ENCODE measurements at places on chromosomes 12 and 14.

GRCh38 chr12:57139796-57140649 is 7.4 kb downstream of the LRP1-AS start:
- DNase-seq, result no peak

DNA sequence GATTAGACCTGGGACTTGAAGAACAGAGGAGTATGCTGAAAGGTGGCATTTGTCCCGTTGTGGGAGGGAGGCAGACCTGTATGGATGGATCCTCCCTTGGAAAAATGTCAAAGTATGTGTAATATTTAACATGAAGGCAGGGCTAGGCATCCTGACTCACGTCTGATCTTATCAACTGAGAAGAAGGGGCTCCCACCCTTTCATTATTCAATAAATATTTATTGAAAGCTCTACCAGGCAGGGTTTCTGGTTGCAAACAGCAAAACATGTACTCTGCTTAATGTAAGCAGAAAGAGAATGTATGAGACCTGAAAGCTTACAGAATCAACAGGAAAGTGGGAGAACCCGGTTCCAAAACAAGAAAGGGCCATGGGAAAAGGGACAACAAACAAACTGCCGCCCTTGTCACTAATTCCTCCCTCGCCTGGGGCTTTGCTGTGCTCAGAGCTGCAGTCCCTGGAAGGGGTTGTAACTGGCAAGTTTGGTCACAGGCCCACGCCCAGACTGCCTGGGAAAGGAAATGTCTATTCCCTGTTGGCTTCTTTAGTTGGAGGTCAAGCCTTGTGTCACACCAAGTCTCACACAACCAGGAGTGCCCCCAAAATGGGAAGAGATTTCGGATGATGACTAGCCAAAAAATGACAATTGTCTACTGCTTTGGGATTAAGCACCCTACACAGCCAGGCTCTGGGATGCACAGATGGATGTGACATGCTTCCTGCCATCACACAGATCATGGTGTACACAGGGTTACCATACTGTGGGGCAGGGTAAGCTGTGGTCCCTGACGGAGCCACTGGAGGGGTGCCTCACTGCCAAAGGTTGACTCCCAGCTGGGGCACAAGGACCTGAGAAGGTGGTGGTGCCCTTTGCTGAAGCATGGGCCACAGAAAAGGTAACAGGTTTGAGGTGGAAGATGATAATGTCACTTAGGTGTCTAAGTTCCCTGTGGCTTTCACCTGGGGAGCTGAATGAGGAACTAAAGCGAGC is 36.8 kb downstream of the RAB35 start:
- no peak for DNase-seq

DNA sequence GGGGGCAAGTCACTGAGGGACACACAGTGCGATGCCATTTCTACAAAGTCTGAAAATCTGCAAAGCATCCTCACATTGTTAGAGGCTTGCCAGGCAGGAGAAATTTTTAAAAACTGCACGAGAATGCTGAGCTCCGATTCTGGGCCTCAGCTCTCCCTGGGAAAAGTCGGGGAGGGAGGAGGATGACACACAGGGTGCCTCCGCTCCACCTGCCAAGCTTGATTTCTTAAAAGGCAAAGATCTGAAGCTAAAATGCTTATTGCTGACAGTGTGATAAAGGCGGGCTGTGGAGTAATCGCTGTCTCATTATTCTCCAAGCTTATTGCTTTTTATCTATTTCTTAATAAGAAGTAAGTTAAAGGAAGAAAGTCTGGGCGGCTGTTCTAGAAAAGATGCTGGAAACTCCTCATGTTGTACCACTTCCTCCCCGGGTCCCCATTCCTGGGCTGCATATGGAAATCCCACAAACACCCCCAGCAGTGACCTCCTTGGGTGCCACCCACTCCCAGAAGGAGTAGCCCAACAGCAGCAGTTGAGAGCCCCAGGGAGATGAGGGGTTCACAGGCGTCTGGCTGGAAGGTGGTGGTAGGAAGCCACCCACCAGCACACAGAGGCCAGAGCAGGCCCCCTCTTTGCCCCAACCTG is 55.0 kb downstream of the CCDC85C start:
- no peak for DNase-seq

- DNase-seq, result no peak
Measured at GRCh38 chr12:86496595-86496994, 240.4 kb upstream of the MGAT4C start.

DNA sequence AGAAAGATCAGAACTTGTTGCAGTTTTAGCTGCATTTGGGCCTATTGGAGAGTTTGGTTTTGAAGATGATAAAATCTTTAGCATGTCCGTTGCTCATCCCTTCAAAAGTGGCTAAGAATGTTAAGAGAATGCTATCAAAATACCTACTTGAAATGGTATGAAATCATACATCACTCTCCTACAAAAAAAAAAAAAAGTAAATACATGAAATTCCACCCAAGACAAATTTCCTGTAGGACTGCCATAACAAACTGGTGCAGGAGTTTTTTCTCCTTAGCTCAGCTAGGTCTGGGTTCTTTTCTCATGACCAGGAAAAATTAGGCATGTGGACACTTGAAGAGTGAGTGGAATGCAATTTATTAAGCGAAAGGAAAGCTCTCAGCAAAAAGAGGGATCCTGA is 15.9 kb upstream of the FAR2 start:
- no peak for DNase-seq

DNA sequence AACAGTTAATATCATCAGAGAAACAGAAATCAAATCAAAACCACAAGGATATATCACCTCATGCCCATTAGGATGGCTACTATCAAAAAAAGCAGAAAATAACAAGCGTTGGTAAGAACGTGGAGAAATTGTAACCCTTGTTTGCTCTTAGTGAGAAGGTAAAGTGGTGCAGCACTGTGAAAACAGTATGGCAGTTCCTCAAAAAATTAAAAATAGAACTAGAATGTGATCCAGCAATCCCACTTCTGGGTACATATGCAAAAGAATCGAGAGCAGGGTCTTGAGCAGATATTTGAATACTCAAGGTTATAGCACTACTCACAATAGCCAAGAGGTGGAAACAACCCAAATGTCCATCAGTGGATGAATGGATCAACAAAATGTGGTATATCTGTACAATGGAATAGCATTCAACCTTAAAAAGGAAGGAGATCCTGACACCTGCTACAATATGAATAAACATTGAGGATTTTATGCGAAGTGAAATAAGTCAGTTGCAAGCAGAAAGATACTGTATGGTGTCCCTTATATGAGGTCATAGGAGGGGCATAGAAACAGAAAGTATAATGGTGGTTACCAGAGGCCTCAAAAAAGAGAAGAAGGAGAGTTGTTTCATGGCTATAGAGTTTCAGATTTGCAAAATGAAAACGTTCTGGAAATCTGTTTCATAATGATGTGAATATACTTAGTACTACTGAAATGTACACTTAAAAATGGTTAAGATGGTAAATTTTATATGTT is 131.0 kb upstream of the EEA1 start:
- DNase-seq, result no peak

DNA sequence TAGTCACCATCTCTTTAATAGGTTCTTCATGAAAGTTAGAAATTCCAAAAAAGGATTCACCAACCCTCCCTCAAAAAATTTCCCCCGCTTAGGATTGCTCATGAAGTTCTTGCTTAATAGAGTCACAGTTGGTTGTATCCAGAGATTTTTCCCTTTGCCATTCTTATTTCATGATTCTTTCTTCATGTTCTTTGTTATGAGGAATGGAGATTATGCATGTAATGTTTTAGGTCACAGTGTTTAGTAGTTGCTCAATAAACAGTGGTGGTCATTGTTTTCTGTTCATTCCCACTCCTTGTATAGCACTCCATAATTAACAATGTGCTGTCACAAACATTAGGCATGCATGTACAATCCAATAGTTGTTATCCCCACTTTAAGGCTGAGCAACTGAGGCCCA is 51.2 kb upstream of the RTRAF start:
- DNase-seq, result no peak

GRCh38 chr12:123384994-123385376 is 1.1 kb downstream of the KMT5A start:
- DNase-seq, result no peak

DNA sequence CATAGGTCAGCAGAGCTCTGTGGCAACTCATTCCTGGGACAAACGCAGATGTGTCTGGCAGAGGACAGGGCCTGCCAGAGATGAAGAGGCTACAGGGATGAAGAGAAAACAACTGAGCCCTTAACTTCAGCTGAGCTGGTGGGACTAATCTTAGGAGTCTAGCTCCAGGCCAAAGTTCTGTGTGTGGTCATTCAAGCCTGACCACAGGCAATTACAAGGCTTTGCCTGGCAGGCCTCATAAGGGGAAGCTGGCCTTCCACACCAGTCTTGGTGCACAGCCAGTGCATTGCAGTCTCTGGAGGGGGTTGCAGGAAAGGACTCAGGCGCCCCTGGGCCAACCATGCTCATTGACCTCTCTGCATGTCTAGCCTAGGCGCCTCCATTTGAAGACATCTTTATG is 127.6 kb upstream of the DAAM1 start:
- DNase-seq, result no peak

DNA sequence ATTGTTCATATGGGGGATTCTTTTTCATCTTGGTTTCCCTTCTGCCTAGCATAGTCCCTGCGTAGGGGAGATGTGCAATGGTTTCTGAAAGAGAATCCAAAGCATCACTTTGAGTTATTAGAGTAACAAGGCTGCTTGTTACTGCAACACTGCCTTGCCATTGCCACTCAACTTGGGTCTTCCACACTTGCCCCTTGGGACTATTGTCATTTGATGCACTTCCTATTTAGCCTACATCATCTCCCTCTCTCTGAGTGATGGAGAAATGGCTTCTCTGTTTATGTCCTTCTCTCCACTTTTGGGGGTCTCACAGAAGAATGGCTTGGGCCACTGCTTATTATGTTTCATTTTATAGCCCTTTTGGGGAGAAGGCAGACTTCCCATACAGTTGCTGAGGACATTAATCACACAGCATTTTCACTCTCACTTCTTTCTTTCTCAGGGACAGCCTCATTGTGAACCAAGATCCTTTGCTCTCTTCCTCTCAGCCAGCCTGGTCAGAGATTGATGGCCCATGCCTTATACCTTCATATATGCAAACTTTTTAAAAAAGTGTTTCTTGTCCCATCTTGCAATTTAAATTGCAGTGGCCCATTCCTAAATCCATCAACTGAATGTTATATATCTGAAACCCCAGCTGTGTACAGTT is 50.8 kb upstream of the POC1B start:
- no peak for DNase-seq

- DNase-seq, result no peak
Measured at GRCh38 chr14:104237651-104238423, 99.5 kb downstream of the KIF26A start.

GRCh38 chr14:72916174-72916573 is 10.1 kb upstream of the DCAF4 start:
- no peak for DNase-seq

DNA sequence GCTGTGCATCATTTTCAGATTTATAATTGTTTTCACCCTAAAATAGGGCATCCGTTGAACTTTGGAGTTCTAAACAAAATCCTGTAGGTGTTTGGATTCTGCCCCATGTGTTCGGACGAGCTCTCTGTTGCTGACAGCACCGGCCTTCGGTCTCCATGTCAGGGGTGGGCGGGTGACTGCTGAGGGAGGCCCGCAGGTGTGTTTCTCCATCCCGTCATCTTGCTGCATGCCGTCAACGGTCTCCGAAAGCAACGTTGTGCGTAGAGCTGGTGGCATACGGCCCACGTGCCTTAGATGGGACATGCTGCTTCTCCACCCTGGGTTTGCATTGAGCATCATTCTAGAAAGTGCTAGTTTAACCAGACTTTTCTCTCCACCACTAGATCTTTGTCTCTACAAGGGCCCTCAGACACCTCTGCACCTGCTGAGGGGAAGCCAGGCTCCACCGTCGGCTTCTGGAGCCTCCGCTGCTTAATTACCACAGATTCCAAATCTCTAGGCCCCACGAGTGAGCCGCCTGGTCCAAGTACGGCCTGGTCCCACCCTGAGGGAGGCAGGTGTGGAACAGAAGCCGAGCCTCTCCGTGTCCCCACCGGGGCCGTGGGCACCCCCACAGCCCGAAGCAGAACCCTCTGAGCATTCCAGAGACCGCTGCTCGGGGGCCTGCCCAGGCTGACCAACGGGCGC is 15.7 kb upstream of the AMN start:
- DNase-seq, result no peak

GRCh38 chr14:105086833-105087307 is 21.6 kb upstream of the GPR132 start:
- DNase-seq, result peak; percentile 78

DNA sequence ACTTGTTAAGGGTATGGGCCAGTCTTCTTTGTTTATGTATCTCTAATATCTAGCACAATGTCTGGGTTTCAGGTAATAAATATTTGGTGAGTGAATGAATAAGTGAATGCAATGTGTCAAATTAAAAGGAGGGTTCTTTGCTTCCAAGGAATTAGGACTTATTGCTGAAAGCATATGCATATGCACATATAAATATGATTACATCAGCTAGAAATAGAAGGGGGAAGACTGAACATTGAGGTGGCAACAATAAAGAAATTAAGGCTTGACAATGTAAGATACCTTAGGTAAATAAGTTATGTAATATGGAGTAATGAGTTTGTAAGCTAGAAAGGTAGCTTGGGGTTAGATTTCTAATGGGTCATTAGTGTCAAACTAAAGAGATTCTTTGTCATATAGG is 37.7 kb downstream of the KCNMB4 start:
- no peak for DNase-seq

GRCh38 chr14:65373671-65374039 is 38.9 kb upstream of the FUT8 start:
- DNase-seq, result no peak

DNA sequence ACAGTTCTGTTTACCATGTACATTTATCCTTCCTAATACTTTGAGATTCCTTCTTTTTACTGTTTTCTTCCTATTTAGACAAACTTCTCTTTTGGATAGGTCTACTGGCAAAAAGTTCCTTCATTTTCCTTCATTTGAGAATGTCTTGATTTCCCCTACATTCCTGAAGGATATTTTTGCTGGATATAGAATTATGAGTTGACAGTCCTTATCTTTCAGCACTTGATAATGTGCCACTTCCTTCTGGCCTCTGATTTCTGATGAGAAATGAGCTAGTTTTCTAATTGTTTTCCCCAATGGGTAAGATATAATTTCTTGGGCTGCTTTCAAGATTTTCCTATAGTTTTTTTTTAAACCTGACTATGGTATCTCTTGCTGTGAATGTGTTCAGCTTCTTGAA is 75.6 kb downstream of the CEP83 start:
- DNase-seq, result no peak

- DNase-seq, result no peak
Measured at GRCh38 chr14:55577229-55577628, 2.8 kb upstream of the KTN1 start.

GRCh38 chr14:104939666-104940410 is 15.2 kb downstream of the PLD4 start:
- no peak for DNase-seq

DNA sequence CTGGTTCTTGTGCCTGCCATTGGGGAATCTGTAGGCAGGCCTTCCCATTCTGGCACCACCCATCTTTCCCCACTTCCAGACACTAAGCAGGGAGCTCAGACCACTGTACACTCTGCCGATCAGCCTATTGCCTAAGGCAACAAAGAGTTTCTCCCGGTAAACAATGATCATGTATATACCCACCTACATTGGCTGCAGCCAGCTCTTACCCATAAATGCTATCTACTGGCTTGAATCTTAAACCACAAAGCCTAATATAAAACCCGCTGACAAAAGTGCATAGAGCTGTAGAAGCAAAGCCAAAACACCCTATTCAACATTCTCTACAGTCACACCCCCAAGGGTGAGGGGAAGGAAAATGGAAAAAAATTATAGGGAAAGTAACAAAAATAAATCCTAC is 20.8 kb upstream of the GLIPR1 start:
- DNase-seq, result no peak
